ENCODE measurements at places on chromosomes 4 and X.

- DNase-seq, result no peak
Measured at GRCh38 chr4:11894221-11894620, 465.5 kb upstream of the HS3ST1 start.

GRCh38 chr4:25457053-25457715, 80.1 kb downstream of the ANAPC4 start:
- DNase-seq, result no peak

- DNase-seq, result no peak
Measured at GRCh38 chr4:184328022-184328736, 110.5 kb upstream of the ENPP6 start.

- DNase-seq, result no peak
Measured at GRCh38 chrX:53305996-53306937, 24.9 kb upstream of the IQSEC2 start.

DNA sequence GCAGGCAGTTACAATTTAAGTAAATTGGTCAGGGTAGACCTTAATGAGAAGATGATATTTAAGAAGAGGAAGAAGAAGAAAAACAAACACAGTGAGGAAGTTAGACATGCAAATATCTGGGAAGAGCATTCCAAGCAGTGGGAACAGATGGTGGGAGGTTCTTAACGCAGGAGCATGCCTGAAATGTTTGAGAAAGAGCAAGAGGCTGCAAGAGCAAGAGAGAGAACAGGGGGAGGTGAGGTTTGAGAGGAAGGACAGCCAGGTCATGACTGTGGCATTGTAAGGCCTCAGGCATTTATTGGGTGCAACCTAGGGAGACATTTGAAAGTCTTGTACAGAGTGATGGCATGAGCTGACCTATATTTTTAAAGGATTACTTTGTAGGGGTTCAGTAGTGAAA, 136.0 kb downstream of the UGT8 start:
- DNase-seq, result no peak

Data from activated CD8-positive, alpha-beta memory T cell treated with anti-CD3 and anti-CD28 coated beads for 1 hour (primary cell).